HFFc6 (cell line): ENCODE measurements at places on chromosomes 2 and 18. TPM values are rescaled to one million over a fixed set of nuclear protein-coding genes. Genes with fewer than 3 reads are reported as not detected.
A peak's percentile ranks its signal among the peaks of the same experiment; 100 is the strongest.

DNA sequence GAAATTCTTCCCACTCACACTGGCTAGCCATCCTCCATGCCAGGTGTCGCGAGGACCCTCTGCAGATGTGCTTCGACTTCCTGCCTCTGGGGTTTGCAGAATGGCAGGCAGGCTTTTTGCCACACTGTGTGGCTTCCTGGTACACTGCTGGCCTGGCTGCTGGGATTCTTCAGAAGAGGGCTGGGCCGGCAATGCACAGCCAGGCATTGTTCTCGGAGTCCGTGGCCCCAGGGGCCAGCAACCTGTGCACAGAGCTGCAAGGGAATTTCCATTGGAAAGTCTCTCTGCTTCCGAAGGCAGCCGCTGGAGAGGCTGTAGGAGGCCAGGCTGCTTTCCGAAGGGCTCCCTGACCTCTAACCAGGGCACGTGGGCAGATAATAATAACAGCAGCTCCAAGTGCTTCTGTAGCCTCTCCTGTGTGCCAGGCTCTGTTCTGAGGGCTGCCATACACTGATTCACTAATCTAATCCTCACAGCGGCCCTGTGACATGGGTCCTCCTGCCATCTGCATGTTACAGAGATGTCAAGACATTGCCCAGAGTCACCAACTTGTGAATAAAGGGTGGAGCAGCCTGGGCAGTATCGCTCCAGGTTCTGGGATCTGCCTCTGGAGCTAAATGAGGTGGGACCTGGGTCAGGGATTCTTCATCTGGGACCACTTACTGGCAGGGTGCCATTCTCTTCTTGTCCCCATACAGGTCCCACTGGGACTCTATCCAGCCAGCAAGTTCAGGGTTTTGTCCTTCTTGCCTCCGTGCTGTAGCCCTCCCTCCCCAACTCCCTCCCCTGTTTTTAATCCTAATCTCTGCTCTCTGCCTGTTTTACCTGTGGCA is 5.0 kb downstream of the LDLRAD4 start:
- peaks cover 40% of the 10 kb centered on the region for H3K27me3 ChIP-seq
- no peaks in the 10 kb centered on the region for H3K36me3 ChIP-seq
- H3K4me1 ChIP-seq: peaks cover 13% of the 10 kb centered on the region
- no peak for DNase-seq
- H3K27ac ChIP-seq: no peak overlapping the region

- H3K36me3 ChIP-seq: no peaks in the 10 kb centered on the region
- no peak overlapping the region for H3K4me3 ChIP-seq
- peaks cover 7% of the 10 kb centered on the region for H3K4me1 ChIP-seq
- H3K27ac ChIP-seq: no peak overlapping the region
- no peak for DNase-seq
Observed at GRCh38 chr2:17960925-17961324, 82.5 kb downstream of the KCNS3 start.

GRCh38 chr2:222261504-222261903 is 37.3 kb downstream of the PAX3 start:
- DNase-seq: no peak
- peak overlapping the region; percentile 29; the same call in 1 of the 2 replicates for H3K27ac ChIP-seq
- H3K4me3 ChIP-seq: no peak overlapping the region; the same call in 1 of the 2 replicates
- H3K4me1 ChIP-seq: peaks cover 30% of the 10 kb centered on the region
- no peaks in the 10 kb centered on the region; the same call in 1 of the 2 replicates for H3K27me3 ChIP-seq

GRCh38 chr2:235274023-235274422 is 219.8 kb upstream of the AGAP1 start:
- DNase-seq: no peak
- peaks cover 13% of the 10 kb centered on the region for H3K4me1 ChIP-seq
- H3K36me3 ChIP-seq: no peaks in the 10 kb centered on the region
- H3K27ac ChIP-seq: no peak overlapping the region
- no peak overlapping the region for H3K4me3 ChIP-seq

The TIGD1 gene
- 2.9 to 3.7 TPM (median 3.0 TPM) in 3 replicates for total RNA-seq

GRCh38 chr2:39494784-39495251 is 57.7 kb upstream of the MAP4K3 start:
- no peaks in the 10 kb centered on the region for H3K27me3 ChIP-seq
- peaks cover 85% of the 10 kb centered on the region for H3K4me1 ChIP-seq
- peak overlapping the region; percentile 85 for H3K27ac ChIP-seq
- H3K4me3 ChIP-seq: peak overlapping the region; percentile 61
- DNase-seq: peak; percentile 95

GRCh38 chr18:74951165-74951760 is 257.7 kb downstream of the PTGR3 start:
- H3K36me3 ChIP-seq: peaks cover 7% of the 10 kb centered on the region
- peak overlapping the region; percentile 42; the same call in 1 of the 2 replicates for H3K27ac ChIP-seq
- H3K4me1 ChIP-seq: peaks cover 26% of the 10 kb centered on the region
- peak; percentile 70 for DNase-seq
- H3K27me3 ChIP-seq: no peaks in the 10 kb centered on the region

DNA sequence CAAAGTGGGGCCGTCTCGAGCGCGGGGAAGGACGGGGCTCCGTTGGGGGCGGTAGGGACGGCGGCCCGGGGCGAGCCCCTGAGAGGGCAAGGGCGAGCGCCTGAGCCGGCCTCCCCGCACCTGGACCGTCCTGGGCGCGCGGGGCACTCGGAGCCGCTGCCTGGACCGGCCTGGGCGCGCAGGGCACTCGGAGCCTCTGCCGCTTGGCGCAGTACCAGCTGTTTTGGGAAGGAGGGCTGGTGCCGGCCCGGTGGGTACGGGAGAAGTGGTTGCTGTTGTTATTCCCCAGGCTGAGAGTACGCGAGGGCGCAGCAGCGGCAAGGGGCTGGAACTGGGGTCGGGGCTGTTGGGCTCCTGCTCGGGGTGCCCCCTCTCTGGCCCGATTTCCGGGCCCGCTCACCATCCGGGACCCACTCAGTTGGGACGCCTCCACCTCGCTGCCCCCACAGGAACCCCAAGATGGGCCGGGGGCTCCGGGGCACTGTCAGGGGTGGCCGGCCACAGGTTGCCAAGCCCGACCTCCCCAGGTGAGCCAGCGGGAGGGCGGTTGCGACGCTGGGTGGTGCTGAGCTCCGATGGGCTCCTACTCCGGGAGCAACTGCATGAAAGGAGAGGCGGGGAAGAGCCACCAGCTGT is 579 bp downstream of the ARHGEF4 start:
- H3K4me1 ChIP-seq: no peaks in the 10 kb centered on the region
- peaks cover 21% of the 10 kb centered on the region for H3K27me3 ChIP-seq
- H3K27ac ChIP-seq: no peak overlapping the region
- no peak for DNase-seq

DNA sequence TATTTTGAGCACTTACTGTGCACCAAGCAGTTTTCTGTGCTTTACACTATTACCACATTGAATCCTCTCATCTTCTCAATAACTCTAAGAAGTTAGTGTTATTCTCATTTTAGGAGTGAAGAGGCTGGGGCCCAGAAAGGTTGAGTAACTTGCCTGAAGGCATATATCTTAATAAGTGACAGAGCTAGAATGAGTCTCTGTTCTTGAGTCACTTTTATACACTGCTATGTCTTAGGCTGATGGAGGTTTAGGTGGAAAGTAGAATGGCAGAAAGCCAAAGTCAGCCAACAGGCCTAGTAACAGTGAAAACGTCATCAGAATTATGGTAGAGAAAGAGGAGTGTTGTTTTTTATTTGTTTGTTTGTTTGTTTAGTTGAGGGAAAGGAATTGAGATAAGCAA is 27.9 kb upstream of the RPE start:
- H3K27me3 ChIP-seq: peaks cover 1% of the 10 kb centered on the region; the same call in 1 of the 2 replicates
- H3K4me1 ChIP-seq: no peaks in the 10 kb centered on the region
- no peaks in the 10 kb centered on the region for H3K36me3 ChIP-seq
- H3K27ac ChIP-seq: no peak overlapping the region
- no peak overlapping the region for H3K4me3 ChIP-seq

- H3K4me1 ChIP-seq: no peaks in the 10 kb centered on the region
- no peak for DNase-seq
- no peak overlapping the region for H3K4me3 ChIP-seq
Observed at GRCh38 chr2:42245396-42245795, 76.2 kb downstream of the EML4 start.

DNA sequence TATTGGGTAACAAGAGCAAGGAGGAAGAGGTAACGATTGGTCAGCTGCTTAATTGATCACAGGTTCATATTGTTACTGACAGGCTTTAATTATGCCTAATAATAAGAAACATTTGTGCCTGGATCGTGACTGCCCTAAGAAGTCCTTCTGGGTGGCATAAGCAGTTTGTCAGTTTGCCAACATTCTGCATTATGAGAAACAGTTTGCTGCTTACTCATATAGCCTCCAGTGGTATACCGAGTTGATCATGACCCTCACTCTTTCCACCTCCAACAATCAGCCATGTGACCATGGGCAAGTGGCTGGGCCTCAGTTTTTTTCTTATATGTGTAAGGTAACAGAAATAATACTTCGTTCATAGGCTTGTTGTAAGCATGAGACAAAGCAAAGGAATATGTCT is 96.6 kb upstream of the CABLES1 start:
- H3K4me1 ChIP-seq: peaks cover 42% of the 10 kb centered on the region
- peaks cover 4% of the 10 kb centered on the region for H3K27me3 ChIP-seq
- H3K4me3 ChIP-seq: no peak overlapping the region
- peak overlapping the region; percentile 73 for H3K27ac ChIP-seq

GRCh38 chr2:180978903-180979748 is 1.3 kb upstream of the UBE2E3 start:
- DNase-seq: peak; percentile 74
- peaks cover 37% of the 10 kb centered on the region for H3K4me1 ChIP-seq
- peak overlapping the region; percentile 89 for H3K27ac ChIP-seq
- peak overlapping the region; percentile 85 for H3K4me3 ChIP-seq

DNA sequence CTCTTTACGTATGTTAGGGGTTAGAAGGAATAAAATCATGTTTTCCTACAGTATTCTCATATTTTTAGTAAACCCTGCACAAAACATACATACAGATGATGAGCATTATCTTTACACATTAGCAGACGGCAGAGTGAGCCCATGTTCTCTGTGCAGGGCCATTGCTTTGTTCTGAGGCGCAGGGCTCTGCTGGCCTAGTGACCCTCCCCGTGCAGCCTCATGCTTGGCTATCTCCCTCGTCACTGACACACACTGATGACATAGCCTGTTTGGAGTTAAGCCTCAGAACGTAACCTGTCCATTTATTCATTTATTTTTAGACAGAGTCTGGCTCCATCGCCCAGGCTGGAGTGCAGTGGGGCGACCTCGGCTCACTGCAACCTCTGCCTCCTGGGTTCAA is 115.9 kb upstream of the FOSL2 start:
- peaks cover 23% of the 10 kb centered on the region for H3K36me3 ChIP-seq
- H3K4me1 ChIP-seq: peaks cover 80% of the 10 kb centered on the region
- H3K4me3 ChIP-seq: peak overlapping the region; percentile 59
- peaks cover 2% of the 10 kb centered on the region for H3K27me3 ChIP-seq

DNA sequence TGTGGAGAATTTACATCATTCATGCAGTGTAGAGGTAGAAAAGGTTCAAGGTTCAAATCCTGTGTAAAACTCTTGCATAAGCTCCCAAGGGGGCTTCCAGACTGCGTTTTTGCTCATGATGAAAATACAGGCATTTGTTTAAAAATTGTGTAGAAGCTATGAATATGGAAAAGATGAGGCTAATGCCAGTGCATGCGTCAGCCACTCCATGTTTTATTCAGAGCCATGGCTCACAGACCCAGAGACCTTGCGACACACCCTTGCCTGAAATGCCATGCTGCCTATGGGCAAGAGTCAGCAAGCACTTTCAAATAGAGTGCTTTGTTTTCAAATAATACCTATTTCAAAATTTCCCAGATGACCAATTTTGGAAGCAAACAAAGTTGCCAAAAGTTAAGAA is 262.3 kb downstream of the TRIB2 start:
- peaks cover 15% of the 10 kb centered on the region for H3K4me1 ChIP-seq
- H3K27me3 ChIP-seq: no peaks in the 10 kb centered on the region
- no peak for DNase-seq
- 0 out of 2 replicates have a peak, but pooled peaks cover under 1% of the 10 kb centered on the region for H3K36me3 ChIP-seq
- no peak overlapping the region for H3K4me3 ChIP-seq

DNA sequence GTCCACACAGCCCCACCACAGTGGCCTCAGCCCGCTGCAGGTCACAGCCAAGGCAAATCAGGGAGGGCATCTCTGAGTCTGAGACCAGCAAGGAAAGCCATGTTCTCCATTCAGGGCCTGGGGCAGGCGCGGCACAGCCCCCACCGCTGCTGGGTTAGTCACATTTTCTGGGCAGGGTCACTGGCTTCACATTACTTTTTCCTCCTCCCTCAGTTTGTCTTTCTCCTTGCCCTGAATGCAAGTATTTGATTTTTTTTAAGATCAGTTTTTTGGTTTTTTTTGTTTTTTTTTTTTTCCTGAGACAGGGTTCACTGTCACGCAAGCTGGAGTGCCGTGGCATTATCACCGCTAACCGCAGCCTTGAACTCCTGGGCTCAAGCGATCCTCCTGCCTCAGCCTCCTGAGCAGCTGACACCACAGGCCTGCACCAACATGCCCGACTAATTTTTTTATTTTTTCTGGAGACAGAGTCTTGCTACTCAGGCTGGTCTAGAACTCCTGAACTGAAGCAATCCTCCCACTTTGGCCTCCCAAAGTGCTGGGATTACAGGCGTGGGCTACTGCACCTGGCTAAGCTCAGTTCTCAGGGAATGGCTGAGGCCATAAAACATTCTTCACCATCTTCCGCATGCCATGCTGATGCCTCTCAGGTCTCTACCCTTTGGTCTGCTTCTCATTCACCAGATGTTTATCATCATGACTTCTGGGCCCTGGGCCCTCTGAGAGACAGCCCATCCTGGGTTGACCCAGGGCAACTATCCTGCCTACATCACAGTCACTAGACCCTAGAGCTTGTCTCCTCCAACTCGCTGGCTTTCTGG is 628 bp upstream of the CAPG start:
- H3K4me3 ChIP-seq: no peak overlapping the region
- DNase-seq: no peak
- H3K4me1 ChIP-seq: peaks cover 11% of the 10 kb centered on the region
- peaks cover 2% of the 10 kb centered on the region; the same call in 1 of the 2 replicates for H3K27me3 ChIP-seq

DNA sequence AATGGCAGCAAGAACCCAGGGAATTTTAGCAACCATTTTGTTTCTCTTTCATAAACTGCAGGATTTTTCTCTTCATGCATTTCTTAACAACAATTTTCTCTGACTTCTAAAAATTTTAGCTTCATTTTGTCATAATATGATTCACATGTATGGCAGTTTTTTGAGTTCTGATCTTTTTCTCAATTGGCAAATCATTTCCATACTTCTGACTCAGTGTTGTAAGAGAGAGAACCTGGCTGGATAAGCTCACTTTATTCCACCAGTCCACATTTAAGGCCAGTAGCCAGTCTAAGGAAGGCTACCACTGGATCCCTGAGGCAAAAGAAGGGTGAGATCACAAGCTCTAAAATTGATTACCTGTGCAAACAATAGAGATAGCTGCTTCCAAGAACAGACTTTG is 42.8 kb upstream of the COL3A1 start:
- no peak overlapping the region for H3K4me3 ChIP-seq
- no peak overlapping the region for H3K27ac ChIP-seq
- H3K4me1 ChIP-seq: peaks cover 12% of the 10 kb centered on the region
- H3K36me3 ChIP-seq: peaks cover 12% of the 10 kb centered on the region

- no peaks in the 10 kb centered on the region for H3K36me3 ChIP-seq
- H3K27ac ChIP-seq: no peak overlapping the region
- H3K27me3 ChIP-seq: peaks cover 8% of the 10 kb centered on the region
- no peaks in the 10 kb centered on the region for H3K4me1 ChIP-seq
- H3K4me3 ChIP-seq: no peak overlapping the region
- DNase-seq: no peak
Observed at GRCh38 chr18:12091538-12092141, 2.0 kb upstream of the ANKRD62 start.

The PROKR1 gene
- total RNA-seq: not detected in 3 replicates
